ENCODE measurements at places on chromosomes 4 and X.

DNA sequence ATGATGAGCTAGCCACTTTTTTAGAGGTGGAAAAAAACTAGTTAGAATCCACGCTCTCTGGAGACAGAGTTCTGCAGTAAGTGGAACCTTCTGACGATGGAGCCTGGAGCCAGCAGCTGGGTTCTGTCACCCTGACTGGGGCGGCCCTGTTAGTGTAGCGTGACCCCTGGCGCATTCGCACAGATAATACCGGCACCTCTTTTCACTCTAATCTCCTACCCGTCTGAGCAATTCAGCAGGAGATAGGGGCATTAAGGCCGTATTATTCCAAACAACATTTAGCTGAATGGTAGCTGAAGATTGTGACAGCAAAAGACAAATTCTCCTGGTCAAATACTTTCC is 292.6 kb downstream of the FBXO8 start:
- no peak for ATAC-seq

GRCh38 chrX:108122748-108123147 is 31.2 kb downstream of the ATG4A start:
- ATAC-seq = no peak

GRCh38 chrX:56318076-56318475 is 85.9 kb downstream of the KLF8 start:
- no peak for ATAC-seq

DNA sequence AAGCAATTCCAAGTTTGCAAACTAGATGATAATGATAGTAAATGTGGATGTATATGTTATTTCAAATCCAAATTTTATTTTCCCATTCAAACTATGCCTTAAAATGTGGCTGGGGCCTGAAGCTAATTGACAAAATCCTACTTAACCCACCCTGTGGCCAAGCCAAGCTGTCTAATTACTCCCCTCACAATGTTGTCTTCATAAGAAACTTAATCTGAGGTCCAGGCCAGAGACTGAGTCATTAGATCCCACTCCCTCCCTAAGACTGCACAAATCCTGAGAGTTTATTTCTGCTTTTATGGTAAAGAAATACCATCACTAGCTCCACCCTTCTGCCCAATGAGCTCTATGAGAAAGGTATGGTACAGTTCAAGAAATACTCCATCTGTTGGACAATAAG is 16.6 kb downstream of the SMPX start:
- no peak for ATAC-seq

- ATAC-seq = peak; percentile 17
Measured at GRCh38 chrX:2501559-2502102, 855 bp upstream of the DHRSX start.

- no peak for ATAC-seq
Measured at GRCh38 chrX:134622813-134623185, 35.5 kb downstream of the PLAC1 start.
